Stimulated activated CD4-positive, alpha-beta T cell treated with anti-CD3 and anti-CD28 coated beads, TNF-alpha, amount 100 ng/mL, for 4 hours (primary cell): ENCODE measurements at places on chromosomes 1 and 21.

- no peak for DNase-seq
These were observed 1.4 kb downstream of the PLA2G5 start for GRCh38 chr1:20071416-20071815.

DNA sequence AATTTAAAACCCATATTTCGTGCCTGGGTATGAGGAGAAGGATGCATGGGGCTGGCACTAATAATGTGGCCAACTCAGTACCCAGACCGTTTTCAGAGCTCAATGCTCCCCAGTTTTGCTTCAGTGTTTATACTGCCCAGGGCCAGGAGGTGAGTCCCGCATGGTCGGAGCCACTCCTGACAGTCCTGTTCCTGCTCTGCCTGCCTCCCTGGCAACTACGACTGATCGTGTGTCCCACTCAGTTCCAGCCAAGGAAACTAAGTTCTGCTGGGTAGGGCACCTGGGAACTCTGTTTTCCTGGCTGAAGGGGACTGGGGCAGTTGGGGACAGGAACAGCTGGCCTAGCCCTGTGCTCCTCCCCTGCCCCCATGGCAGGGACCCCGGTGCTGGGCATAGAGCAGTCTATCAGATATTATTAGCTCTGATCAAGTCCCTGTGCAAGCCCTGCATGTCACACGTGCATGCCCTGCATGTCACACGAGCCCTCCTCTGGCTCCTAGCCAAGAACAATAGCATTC, 19.2 kb downstream of the S100A7 start:
- DNase-seq: no peak

DNA sequence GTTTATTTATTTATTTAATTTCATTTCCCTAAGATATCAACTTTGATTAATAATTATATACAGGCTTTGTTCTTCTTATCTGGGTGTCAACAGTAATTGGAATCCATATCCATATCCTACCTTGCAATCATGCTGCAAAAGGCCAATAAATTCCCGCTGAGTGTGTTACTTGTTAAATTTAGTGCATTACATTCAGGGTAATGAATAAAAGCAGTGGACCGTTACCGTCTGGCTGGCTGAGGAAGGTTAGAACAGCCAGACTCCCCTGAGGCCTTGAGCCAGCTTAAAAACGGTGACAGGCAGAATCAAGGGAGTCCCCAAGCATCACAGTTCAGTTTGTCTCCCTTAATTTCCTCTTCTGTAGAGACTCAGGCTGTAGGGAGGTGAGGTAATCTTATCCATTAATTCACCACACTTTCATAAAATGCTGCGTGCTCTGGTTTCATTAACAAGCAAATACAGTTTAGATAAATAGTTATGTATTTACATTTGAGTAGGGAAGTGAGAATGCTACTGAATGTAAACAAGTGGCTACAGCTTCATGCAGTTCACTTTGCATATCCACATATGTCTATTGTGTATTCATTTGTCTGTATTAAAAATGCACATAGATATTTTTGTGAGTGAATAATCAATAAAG, 888.2 kb upstream of the CXADR start:
- DNase-seq: no peak

DNA sequence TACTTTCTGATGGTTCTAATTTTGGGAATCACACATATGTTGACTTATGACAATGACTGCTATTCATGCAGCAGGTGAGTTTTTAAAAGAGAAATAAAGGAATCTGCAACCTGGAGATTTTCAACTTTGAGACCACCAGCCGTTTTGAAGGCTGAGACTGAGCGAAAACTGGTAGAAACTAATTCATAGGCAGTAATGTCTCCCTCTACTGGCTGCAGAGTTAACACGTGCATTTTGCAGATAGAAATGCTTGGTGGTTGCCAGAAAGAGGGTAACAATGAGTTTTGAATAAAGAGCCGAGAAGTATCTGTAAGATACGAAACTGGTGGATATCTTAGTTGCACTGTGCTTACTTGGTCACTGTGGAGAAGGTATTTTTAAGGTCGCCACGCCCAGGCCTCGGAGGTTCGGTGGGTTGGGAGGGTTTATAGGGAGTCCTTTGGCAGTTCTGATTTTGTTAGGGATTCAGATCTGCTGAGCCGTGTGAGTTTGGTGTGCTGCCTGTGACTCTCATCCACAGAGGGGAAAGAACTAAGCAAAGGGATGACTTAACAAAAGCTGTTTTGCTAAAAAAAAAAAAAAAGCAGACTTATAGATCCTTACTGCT, 83.0 kb downstream of the RYR2 start:
- DNase-seq: no peak

DNA sequence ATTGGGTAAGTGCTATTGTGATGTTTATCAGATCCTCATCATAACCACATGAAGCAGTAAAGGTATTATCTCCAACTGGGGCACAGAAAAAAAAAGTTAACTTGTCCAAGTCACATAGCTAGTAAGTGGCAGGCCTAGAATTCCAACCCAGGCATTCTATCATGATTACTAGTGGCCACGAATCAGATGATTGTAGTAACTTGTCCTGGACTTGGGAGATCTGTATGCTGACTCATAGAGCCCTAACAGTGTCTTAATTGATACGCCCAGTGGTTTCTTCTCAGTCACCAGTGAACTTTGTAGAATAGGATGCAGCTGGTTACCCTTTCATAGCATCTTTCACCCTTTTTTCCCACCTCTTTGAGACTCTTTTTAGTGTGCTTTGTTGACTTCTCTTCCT, 91.1 kb upstream of the UBE2U start:
- no peak for DNase-seq

- no peak for DNase-seq
These were observed 758 bp downstream of the PTBP2 start for GRCh38 chr1:96722161-96722922.

DNA sequence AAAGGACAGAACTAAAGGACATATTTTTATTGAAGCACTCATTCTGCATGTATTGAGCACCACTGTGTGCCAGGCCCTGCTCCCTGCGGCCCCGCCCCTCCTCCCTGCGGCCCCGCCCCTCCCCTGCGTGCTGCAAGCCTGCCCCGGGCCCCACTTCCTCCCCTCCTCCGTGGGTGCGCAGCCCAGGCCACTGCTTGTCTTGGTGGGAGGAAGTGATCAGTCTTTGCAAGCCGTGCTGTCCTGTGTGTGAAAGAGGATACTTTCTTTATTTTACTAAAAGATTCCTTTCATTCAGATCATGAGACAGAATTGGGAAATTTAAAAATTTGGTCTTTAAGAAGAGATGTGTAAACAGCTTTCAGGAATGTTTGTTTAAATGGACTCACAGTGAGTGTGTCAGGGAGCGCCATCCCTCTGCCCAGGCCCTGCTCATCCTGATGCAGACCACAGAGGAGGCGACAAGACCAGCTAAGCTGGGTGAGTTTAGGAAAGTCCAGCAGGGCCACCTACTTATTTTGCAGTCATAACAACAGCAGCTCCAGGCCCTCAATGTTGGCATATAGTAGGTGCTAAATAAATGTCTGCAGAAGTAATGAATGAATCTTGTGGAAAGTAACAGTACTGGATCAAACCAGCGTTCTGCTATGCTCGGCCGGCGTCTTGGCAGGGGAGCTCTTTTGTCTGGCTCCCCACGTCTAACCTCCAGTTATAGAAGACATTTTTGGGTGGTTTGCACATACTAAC, 88.3 kb upstream of the SELENON start:
- peak; percentile 37 for DNase-seq

DNA sequence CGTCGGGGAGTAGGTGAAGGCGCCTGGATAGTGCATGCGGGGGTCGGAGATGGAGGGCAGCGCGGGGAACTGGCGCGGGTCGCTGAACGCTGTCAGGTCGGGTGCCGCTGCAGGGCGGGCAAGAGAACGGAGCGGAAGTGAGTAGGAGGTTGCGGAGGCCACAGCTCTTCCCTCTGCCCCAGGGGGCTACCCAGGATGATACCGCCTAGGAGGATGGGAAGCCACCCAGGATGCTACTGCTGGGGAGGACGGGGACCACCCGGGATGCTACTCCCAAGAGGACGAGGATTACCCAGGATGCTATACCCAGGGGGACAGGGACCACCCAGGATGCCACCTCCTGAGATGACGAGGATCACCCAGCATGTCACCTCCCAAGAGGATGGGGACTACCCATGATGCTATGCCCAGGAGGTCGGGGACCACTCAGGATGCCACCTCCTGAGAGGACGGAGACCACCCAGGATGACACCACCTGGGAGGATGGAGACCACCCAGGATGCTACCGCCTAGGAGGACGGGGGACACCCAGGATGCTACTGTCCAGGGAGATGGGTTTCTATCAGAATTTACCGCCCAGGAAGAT, 123.8 kb downstream of the CLIC6 start:
- no peak for DNase-seq

- no peak for DNase-seq
These were observed 1.1 kb downstream of the IL10RB start for GRCh38 chr21:33267250-33267649.

DNA sequence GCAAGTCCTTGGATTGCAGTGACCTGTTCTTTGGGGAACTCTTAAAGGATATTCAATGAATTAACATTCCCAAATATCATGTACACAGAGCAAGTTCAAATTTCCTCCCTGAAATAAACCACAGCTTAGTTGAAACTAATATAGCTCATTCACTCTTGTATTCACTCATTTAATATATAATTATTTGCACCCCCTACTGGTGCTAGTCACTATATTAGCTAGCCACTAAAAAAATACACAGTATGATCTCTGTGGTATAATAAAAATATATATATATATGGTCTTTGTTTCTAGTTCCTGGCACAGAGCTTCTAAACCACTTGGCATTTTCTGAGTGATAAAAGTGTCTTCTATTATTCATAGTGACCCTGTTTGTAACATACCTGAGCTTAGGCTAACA, 177.3 kb upstream of the LYPLAL1 start:
- no peak for DNase-seq

DNA sequence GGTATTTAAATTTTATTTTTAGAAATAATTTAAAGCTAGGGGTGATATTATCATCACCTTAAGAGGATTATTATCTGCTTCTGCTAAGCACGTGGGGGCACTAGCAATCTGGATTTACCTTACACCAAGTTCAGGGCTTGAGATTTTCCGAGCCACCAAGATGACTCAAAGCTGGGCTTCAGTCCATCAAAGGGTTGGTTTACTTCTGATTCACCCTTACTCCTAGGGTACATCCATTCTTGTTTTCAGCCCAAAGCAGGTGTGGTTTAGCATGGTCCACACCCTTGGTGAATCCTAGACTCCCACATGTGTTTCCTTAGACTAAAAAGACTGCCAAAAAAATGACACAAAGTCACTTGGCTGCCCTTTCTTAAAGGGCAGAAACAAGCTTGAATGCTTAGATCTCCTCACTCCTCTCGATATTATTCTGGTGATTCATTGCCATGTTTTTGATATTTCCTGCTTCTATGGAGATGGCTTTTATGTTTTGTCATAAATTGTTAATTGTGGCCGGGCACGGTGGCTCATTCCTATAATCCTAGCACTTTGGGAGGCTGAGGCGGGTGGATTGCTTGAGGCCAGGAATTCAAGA, 9.8 kb upstream of the PRSS38 start:
- no peak for DNase-seq

DNA sequence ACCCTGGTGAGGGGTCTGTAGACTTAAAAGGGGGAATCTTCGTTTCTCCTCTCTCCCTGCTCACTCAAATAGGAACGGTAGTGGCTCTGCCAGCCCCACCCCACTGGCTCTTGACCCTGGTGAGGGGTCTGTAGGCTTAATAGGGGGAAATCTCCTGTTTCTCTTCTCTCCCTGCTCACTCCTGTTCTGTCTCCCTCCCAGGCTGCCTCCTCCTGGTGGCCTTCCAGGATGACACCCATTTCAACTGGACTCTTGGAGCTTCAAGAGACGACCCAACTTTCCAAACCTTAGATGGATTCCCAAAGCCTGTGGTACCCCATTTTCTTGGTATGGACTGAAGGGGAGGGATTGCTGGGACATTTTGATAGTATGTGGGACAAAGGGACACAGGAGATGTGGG, 1.4 kb upstream of the EPHB2 start:
- no peak for DNase-seq

- no peak for DNase-seq
These were observed 11.7 kb upstream of the HES5 start for GRCh38 chr1:2541619-2542245.

DNA sequence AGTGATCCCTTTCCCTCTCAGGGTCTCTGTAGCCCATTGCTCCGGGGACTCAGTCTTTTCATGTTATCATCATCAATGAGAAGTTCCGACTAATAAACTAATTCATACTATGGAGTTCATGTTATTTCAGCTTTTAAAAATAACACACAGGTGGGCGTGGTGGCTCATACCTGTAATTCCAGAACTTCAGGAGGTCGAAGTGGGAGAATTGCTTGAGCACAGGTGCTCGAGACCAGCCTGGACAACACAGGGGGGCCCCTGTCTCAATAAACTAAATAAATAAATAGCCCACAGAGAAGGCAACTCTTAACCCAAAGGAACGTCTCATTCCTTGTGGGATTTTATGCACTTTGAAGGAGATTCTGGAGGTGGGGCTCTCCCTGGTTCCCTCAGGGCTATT, 14.5 kb downstream of the MYBPH start:
- DNase-seq: no peak

DNA sequence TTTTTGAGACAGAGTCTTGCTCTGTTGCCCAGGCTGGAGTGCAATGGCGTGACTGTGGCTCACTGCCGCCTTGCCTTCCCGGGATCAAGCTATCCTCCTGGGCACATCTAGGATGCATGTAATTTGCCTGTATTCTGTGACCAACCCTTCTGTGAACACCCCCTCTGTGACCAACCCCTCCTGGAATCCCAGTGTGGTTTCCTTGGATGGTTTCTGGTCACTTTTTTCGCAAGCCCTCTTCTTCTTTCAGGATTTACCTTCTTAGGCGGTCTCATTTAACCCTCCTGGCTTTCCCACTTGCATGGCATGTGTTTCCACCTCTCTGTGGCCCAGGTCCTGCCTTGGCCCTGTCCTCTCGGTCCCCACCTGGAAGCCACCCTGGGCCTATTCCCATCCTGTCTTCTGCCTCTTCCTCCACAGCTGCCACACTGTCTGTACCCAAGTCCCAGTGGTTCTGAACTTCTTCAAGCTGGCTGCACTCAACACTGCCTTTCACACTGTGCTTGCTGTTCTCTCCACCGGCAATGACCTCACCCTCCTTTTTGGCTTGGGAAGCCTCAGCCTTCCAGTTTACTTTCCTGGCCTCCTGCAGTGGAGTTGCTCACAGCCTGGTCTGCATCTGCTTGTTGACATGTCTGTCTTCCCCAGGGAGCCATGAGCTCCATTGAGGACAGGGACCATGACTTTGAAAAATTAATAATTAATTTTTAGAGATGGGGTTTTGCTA, 57.0 kb downstream of the DISC1 start:
- DNase-seq: no peak

- DNase-seq: no peak
These were observed 138.2 kb upstream of the RUNX3 start for GRCh38 chr1:25068316-25068715.
